Astrocyte (in vitro differentiated cells and primary cell): ENCODE measurements at places on chromosomes 7 and 10. TPM values are rescaled to one million over a fixed set of nuclear protein-coding genes. Genes with fewer than 3 reads are reported as not detected.

GRCh38 chr10:95214793-95215192 is 20.8 kb downstream of the ACSM6 start:
- peak; percentile 63 for DNase-seq
- H3K27ac ChIP-seq = no peak overlapping the region
- H3K4me3 ChIP-seq = no peak overlapping the region
- H3K27me3 ChIP-seq = no peaks in the 10 kb centered on the region
- H3K36me3 ChIP-seq = no peaks in the 10 kb centered on the region

Gene CRHR2
- not detected in 2 replicates for total RNA-seq

Gene CCZ1B
- 54.4 and 61.2 TPM in 2 replicates for total RNA-seq

Gene FOXI2
- not detected in 2 replicates for total RNA-seq

Gene SKAP2
- total RNA-seq = 10.1 and 17.3 TPM in 2 replicates
